A549 treated with AZD2906 at 1 μM for 4 hours (cell line): ENCODE measurements at places on chromosomes 1 and 21. TPM values are rescaled to one million over a fixed set of nuclear protein-coding genes. Genes with fewer than 3 reads are reported as not detected.

IVL gene
- total RNA-seq = 0.06 to 0.18 TPM (median 0.11 TPM) in 4 of 5 replicates, not detected in the other

OLFML3 gene
- total RNA-seq = 3.7 to 4.7 TPM (median 3.9 TPM) in 5 replicates

ANXA9 gene
- total RNA-seq = 0.56 to 1.0 TPM (median 0.72 TPM) in 5 replicates

GPR89A gene
- 14.4 to 17.3 TPM (median 15.2 TPM) in 5 replicates for total RNA-seq

CYP4A22 gene
- not detected in 5 replicates for total RNA-seq

ANKRD34A gene
- total RNA-seq = 0.21 to 0.30 TPM (median 0.25 TPM) in 5 replicates
